ENCODE measurements at places on chromosomes 7 and 10.

GRCh38 chr7:118183428-118183785 is 557 bp upstream of the LSM8 start:
- DNase-seq, result no peak

DNA sequence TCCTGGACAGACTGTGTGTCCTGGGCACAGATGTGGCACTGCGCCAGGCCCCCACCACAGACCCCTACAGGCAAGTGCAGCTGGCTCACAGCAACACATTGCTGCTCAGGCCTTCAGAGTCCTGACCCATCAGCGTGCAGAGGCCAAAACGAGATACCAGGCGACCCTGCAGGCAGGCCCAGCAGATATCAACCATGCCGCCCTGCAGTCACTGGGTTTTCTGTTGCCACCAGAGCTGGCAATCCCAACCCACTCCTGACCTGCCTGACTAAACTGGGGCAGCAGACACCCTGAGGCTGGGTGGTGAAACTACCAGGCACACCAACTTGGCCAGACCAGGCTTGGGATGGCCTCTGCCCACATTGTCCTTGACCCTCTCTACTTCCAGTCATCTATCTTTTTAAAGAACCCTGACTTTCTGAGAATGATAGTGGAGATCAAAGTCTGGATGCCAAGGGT is 20.3 kb downstream of the ZCCHC24 start:
- no peak for DNase-seq

DNA sequence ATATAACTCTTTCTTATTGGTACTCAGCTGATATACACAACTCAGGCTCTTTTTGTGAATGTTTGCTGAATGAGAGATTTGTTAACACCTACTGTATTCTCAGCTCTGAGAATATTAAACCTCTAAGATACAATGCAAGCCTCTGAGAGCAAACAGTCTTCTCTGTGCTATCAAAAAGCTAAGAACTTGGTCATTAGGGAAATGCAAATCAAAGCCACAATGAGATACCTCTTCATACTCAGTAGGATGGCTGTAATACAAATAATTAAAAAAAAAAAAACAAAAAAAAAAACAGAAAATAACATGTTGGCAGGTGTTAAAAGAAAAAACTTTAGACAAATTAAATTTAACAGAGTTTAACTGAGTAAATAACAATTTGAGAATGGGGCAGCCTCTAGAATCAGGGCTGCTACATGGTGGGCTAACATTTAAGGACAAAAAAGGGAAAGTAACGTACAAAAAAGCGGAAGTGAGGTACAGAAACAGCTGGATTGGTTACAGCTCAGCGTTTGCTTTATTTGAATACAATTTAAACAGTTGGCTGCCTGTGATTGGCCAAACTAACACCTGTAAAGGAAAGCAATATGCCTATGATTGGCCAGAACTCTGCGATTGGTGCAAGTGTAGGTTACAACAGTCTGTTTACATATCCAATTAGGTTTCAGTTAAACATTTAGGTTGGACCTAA is 14.8 kb upstream of the MTURN start:
- no peak for DNase-seq

GRCh38 chr7:2787251-2787951 is 56.7 kb downstream of the GNA12 start:
- DNase-seq, result no peak

GRCh38 chr7:69892790-69893189 is 294.5 kb downstream of the AUTS2 start:
- DNase-seq, result no peak

DNA sequence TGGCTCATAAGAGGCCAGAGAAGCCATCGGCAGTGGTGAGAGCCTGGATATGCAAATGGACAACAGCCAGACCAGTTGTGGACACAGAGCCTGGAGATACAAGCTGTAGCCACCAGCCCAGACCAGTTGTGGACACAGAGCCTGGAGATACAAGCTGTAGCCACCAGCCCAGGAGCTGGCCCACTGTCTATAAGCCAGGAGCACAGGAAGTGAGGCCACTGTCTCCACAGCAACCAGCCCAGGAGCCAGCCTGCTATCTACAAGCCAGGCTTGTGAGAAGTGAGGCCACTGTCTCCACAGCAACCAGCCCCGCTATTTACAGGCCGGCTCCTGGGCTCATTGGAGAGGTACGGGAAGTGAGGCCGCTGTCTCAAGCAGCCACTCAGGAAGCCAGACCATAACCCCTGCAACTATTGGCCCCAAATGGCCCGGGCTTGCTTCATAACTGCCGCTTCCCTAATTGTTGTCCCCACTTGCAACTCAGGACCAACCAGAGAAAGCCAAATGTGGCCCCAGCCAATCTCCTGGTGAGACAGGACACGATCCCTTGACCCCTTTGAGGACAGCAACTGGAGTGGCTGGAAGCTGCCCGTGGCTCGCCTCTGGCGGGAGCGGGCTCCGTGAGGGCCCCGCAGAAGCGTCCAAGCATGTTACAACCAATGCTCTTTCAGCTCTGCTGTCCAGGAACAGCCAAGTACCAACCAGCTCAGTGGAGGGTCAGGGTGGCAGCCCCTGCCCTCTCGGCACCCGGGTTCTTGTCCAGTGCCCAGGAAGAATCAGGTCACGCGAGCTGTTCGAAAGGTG is 44.1 kb upstream of the CNPY1 start:
- no peak for DNase-seq

DNA sequence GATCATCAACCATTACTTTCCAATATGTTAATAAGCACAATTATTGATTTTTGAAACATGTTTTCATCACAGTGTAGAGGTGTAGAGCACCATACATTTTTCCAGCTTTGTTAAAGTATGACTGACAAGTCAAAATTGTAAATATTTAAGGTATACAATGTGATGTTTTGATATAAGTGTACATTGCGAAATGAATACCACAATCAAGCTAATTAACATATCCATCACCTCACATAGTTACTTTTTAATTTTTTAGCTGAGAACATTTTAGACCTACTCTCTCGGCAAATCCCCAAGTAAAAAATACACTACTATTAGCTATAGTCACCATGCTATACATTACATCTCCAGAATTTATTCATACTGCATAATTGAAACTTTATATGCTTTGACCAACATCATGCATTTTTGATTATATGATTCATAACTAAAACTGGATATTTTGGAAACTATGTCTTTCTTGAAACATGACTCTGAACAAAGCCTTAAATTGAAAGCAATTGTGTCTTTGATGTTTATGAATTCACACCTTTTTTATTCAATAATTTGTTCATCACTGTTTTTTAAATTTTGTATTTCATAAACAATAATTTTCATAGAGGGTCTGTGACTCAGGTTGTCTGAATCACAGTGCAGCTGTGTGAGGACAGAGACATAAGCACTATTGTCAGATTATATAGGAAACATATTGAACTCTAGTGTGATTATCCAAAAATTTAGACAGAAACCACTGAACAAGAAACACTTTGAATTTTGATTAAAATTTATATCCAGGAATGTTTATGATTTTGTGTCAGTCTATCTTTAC is 486.1 kb downstream of the SEMA3D start:
- no peak for DNase-seq

- DNase-seq, result no peak
Measured at GRCh38 chr10:43390333-43390732, 18.7 kb downstream of the HNRNPF start.

DNA sequence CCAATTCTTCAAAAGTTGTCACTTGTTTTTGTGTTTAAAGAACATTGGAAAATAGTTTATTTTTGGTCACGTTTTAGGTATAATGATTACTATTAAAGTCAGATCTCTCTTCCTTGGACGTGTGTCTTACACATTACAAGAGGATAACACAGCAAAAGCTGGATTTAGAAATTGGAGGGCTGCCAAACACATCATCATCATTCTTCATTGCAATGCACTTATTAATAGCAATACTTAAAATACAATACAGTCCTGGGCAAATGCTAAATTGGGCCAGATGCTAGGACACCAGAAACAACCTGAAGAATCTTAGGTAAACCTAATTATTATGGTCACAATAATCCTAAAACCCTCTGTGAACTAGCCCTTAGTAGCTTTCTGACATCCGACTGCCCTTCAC is 303.6 kb downstream of the DGKB start:
- DNase-seq, result no peak

DNA sequence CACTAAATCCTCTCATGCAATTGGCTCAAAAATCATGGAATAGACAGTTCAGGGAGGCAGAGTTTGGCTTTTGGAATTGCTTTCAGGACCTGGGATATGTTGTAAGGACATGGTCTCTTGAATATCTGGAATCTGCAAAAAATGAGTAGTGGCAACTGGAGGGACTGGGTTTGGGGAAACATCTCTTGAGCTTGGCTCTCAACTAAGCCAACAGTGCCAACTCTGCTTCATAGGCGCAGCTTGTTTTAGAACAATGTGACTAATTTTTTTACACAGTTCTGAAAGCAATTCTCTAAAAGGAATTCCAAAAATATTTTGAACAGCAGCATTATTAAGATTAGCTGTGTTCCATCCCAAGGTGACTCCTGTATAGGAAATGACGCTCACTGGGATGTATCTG is 121.5 kb upstream of the DPP6 start:
- DNase-seq, result no peak

DNA sequence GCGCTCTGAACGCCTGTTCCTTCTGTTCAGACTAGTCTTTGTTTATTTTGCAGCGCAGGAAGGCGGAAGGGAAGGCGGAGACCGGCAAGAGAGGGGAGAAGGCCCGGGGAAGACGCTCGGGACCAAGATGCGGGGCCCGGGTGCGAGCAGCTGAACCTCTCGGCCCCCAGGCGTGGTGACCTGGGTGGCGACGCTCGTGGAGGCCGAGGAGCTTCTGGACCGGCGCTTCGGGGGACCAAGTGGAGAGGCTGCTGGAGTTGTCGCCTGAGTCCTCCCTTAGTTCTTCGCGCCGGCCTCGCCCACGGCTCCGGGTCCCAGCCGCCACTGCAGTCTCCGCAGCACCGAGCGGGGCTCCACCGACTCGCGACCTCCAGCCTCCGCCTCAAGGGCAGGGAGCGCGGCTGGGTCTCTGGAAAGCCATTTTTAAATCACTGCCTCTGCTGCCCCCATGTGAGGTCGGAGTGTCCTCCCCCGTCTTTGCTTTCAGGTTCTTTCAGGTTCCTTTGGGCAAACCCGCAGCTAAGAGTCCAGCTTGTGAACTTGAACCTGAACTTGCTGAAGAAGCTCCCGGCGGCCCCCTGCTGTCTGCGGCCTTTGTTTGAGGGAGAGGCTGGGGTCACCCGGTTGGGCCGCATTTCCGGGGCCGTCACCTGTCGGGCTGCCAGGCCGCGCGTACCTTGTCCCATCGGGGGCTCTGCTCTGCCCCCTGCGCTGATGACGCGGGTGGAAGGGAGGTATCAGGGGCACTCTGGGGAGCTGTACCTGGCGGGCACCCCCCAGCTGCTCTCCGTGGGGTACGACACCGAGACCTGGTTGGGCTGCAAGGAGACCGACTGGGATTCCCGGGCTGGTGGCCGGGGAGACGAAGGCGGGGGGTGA is 136.0 kb downstream of the KIF20B start:
- peak; percentile 46 for DNase-seq

GRCh38 chr7:4006687-4007086 is 675.4 kb upstream of the FOXK1 start:
- DNase-seq, result no peak

DNA sequence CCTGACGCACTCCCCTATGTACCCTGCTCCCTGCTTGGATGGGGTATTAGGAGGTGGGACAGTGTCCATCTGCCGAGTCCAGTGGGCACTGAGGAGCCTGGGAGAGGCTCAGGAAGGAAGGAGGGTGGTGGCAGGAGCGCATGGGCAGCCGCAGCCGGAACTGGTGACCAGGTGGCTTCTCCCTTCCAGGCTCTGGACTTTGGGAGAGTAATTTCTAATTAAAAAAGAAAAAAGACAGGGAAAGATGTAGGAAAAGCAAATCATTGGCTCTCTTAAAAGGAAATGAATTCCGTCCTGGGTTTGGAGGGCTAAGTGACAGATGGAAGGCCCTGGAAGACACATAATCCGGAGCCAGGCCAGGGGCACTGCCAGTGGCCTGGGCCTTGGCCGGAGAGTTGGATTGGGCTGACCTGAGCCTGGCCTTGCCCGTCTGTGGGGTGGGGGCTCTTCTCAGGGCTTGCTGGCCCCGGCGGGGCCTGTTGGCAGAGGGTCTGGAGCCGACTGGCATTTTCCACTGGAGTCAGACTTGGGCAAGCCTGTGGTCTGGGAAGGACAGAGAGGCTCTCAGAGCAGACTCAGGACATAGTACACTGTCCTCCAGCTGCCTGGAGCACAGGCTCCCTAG is 63.0 kb downstream of the NEURL1 start:
- DNase-seq, result no peak

- DNase-seq, result no peak
Measured at GRCh38 chr7:149381245-149381644, 79.6 kb downstream of the ZNF777 start.

- peak; percentile 81 for DNase-seq
Measured at GRCh38 chr10:103661198-103661950, 167.9 kb downstream of the NEURL1 start.

DNA sequence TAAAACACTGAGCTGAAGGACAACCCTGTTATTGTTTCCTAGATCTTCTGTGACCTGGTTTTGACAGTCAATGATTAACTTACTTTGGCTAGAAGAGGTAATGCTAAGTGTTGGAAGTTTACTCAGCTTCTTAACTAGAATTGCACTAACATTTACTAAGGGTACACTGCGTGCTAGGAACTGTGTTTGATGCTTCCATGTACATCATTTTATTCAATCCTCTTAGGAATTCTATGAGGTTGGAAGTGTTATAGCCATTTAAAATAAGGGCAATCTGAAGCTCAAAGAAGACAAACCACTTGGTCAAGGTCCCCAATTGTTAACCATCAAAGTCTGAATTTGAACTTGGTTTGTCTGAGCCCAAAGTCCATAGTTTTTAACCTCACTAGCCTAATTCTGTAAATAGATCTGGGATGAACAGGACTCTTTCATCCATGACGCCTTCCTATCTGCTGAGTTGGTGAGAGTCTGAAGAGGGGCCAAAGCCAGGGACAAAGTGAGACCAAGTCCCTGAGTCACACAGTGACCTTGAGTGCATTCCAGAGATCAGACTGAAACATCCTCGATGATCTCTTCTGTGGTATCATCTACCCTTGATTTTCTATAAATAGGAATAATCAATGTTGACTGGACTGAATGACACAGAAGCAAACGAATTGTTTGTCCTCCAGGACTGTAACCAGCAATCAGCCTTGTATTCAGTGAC is 29.2 kb upstream of the ZNRF2 start:
- no peak for DNase-seq

DNA sequence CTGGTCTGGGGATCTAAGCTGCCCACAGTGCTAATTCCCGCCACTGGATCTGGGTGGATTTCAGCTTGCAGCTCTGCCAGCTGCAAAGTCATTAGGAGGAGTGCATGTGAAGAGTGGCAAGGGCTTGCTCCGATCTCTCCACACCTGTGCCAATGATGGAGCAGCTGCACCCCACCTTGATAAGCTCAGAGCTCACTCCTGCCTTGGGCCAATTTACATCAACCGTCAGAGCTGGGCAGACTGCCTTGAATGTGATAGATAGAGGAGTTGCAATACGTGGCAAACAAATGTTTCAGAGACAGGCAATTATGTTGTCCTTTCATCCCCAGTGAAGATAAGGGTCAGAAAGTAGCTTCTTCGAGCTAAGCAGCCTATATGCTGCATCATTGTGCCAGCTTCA is 379.9 kb downstream of the SH2D4B start:
- DNase-seq, result no peak

- no peak for DNase-seq
Measured at GRCh38 chr10:108363576-108363975, 1199.1 kb upstream of the SORCS1 start.

Data from naive thymus-derived CD4-positive, alpha-beta T cell (primary cell).